NCI-H1092 treated with DMSO at 0.1 percent for 48 hours (cell line): ENCODE measurements at places on chromosomes 4 and X.

DNA sequence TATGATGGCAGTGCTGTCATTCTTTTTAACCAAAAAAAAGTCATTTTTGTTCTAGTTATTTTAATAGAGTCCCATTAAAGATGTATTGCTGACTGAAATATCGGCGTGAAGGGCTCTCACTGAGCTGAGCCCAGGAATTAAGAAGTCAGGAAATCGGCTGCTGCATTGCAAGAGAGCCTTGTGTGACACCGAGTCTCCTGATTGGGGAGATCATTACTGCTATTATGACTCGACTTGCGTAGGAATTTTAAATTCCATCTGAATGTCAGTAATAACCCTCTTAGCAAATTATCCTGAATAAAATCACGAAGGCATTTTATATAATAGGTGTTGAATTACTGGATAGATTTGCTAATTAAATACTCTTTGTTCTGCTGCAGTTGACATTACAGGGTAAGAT lies 111.5 kb downstream of the POLA1 start:
- no peak for DNase-seq

DNA sequence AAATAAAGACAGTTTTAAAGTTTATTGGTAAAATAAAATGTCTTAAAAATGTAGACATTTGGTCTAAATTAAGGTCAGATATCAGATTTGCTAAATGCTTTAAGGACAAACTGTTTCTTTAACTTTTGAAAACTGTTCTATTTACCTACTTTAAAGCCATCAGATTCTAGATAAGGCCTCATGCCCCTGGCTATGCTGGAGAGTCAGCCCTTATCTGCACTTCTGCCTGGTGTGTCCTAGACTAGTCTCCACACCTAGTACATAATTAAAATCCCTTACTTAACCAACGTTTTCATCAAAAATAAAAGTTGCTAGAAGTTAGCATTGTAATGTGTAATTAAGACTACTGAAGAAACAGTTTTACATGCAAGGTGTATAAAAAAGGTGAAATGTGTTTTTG lies 25.6 kb downstream of the HSD17B11 start:
- DNase-seq, result no peak

DNA sequence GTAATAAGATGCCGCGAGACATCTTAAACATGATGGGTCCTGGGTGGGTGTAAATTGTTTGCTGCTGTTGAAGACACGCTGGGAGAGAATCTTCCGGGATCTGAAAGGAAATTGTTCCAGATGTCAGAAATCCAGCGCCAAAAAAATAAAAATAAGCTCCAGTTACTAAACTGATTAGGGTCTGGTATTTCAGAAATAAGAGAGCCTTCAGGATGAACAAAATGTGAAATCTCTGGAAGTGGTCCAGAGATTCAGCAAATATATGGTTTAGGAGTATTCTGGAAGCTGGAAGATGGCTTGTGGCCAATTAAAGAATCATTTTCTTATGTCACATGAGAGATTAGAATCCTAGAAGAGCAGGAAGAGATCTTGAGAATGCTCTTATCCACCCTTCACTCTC lies 75.8 kb upstream of the NHS start:
- no peak for DNase-seq

GRCh38 chrX:78064152-78064551 lies 39.9 kb upstream of the PGK1 start:
- no peak for DNase-seq

GRCh38 chr4:19349416-19349815 lies 902.3 kb upstream of the SLIT2 start:
- no peak for DNase-seq
